ENCODE measurements at places on chromosomes 5 and 9.

DNA sequence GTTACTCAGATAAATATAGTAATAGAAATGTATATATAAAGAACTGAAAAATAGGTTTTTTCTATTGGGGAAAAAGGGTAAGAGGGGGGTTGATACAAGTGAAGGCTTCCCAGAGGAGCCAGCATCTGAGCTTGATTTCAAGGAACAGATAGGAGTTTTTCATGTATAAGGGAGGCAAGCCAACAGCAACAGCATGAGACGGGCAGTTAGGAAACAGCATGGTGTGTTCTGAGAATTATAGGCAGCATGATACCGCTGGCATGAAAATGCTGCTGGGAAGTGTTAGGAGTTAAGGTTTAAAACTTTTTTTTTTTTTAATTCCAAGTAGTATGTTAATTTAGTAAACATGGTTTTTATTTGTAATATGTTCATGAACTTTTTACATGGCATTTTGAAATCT lies 9.7 kb downstream of the CDC37L1 start:
- no peak for DNase-seq

DNA sequence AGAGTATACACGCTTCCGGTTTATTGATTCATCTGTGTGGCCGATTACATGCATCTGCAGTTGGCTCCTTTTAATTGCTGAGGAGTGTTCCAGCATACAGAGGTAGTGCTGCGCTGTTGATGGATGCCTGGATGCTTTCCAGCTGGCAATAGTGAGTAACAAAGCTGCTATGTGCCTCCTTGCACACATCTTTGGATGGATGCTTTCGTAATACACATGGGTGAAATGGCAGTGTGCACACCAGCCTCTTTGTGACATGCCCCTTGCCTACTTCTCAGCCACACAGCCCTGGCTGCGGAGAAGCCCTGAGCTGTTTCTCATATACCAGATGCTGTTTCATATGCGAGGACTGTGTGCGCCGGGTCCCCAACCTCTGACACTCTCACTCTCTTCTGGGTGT lies 151.0 kb downstream of the GADD45G start:
- DNase-seq = no peak

GRCh38 chr9:79764374-79764773 lies 192.6 kb downstream of the TLE4 start:
- peak; percentile 5 for DNase-seq

GRCh38 chr5:88304356-88304755 lies 35.7 kb upstream of the TMEM161B start:
- DNase-seq = no peak

DNA sequence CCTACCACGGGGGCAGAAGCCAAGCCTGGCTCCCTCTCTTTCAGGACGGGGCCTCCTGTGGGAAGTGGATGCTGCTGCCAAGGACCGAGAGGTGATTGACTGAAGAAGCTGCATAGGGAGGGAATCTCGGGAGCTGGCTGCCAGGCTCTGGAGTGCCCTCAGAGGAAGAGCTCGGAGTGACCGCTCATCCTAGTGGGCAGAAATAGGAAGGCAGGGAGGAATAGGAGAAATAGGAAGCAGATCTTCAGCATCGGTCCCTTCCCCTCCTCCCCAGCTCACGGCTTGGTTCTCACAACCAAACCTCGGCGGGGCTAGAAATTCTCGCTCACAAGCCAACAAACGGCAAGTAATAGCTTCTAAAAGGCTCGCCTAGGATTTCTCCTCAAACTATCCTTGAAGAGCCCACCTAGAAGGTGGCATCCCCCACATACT lies 159.9 kb upstream of the RAI14 start:
- DNase-seq = no peak

- DNase-seq = peak; percentile 64
These were observed at the start of gene ARL10 for GRCh38 chr5:176365351-176366231. Gene ARL10 (plus strand): TSS chr5:176365487. CDS start chr5:176365564, 77 bp downstream.

GRCh38 chr9:5971740-5972139 lies 43.7 kb downstream of the RANBP6 start:
- DNase-seq = no peak

DNA sequence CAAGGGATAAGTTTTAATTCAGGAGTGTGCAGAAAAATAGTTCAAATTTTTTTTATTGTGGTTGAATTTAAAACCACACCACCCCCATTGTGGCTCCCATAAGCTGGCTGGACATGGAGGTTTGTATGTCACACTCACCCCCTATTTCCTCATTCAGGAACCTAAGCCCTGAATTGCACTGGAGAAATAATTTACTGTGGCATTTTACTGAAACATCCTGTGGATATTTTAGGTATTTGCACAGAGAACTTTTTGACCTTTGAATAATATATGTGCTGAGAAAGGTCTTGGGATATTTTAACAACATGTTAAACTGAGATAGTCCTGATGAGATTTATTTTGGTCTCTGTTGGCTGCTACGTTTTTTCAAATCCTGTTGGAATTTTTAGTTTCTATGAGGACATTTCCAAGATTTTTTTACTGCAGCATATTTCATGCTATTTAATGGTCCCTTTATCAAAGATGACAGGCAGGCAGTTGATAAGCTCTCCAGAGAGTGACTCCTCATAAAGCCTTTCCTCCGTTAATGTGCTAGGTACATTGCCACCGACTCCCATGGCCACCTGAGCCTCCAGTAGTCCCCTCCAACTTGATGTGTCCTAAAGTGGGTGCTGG lies 51.2 kb upstream of the PALM2AKAP2 start:
- no peak for DNase-seq

- DNase-seq = no peak
These were observed 47.0 kb downstream of the LRSAM1 start for GRCh38 chr9:127498298-127498697.

GRCh38 chr5:156473269-156473908 lies 146.4 kb downstream of the SGCD start:
- no peak for DNase-seq

GRCh38 chr5:477871-478270 lies 34.9 kb downstream of the EXOC3 start:
- DNase-seq = no peak

GRCh38 chr9:111853450-111853827 lies 43.2 kb upstream of the UGCG start:
- no peak for DNase-seq

GRCh38 chr5:136034984-136035383 lies 6.2 kb downstream of the TGFBI start:
- no peak for DNase-seq

DNA sequence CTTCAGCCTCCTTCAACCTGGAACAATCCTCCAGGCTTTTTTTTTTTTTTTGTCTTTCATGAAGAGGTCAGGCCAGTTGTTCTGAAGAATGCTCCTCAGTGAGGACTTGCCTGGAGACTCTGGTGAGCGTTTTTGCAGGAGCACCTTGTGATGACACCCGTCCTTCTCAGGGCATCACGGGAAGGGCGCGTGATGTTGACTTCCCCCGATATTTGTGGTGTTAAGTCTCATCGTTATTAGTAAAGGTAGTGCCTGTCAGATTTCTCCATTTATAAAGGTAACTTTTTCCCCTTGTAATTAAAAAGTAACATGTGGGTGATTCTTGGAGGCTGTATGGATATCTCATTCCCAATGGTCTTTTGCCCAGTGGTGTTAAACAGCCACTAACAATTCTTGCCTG lies 11.1 kb upstream of the PSMB7 start:
- no peak for DNase-seq

GRCh38 chr5:97094579-97095317 lies 47.7 kb downstream of the LIX1 start:
- no peak for DNase-seq

- DNase-seq = peak; percentile 97
These were observed at the start of gene ALDH7A1 for GRCh38 chr5:126594748-126595485. Gene ALDH7A1 (minus strand): TSS chr5:126595219. CDS start chr5:126595198, 21 bp downstream.

DNA sequence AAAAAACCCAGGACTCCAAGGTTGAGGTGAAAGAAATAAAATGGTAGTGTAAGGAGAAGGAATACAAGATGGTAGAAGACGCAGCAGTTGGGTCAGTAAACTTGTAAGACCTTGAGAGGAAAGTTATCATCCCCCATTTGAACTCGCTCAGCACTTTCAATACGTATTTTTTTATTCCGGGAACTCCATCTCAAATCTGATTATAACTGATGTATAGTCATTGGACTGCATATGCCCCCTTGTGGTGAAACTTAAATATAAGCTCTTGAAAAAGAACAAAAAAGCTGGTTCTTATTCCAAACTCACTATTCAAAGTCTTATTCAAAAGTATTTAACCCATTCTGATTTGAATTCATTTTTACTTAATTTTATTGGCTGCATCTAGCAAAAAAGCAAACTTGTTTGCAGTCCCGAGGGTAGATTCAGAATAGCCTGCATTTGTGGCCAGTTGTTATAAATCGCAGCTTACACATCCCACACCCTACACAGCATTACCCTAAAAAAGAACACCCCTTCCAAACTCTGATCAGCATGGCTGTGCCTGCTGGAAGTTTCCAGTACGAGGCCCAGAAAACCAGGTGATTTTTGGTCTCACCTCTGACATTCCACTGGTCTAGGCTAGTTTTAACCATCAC lies 118.0 kb downstream of the ESM1 start:
- peak; percentile 29 for DNase-seq

DNA sequence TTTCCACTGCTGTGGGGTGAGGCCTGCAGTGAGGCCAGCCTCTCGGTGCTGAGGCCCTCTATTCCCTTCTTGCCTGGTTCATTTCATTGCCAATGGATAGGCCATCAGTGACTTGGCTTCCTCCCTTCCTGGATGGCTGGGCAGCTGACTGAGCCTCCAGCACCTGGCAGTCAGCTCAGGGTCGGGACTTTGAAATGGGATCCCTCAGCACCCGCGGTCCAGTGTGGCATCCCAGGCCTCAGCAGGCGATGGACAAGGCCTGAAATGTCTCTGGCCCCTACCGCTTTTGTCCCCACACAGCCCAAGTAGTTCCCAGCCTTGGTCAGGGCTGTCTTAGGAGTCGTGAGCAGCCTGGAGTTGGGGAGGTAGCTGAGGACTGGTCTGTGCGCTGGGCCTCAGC lies 17.2 kb downstream of the NDST1 start:
- no peak for DNase-seq

DNA sequence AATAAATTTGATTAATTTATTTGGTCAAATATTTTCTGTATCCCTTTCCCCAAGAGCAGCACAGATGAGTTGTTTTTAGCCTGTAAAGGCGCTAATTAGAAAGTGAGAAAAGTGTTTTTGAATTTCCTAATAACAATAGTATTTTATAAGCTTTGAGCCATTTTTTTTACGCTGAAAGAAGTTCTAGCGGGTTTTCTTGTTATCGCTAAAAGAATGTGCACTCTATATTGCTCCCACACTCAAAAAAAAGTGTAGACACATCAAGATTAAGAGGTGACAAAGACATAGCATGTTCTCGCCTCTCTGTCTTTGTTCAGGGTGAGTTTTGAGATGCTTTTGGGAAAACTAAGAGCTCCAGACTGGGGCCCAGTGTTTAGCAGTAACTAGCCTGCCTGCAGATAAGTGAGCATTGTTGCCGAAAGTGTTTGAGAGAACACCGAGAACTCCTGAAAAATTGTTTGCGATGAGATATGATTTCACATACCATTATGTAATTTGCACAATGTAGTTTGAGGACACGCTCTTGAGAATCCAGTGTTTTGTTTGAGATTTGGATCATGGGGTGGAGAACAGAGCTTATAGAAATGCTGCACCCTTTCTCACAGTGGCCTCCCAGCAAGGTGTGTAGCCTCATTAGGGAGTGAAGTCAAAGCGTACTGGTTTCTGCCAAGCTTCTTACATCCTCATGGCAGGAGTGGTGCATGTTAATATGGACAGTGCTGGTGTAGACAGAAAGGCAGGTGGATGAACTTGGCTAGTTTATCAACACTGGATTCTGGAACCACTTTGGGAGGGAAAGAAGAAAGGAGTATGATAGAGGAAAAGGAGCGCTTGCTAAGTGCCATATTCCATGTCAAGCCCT lies 1.5 kb downstream of the F2R start:
- DNase-seq = no peak

DNA sequence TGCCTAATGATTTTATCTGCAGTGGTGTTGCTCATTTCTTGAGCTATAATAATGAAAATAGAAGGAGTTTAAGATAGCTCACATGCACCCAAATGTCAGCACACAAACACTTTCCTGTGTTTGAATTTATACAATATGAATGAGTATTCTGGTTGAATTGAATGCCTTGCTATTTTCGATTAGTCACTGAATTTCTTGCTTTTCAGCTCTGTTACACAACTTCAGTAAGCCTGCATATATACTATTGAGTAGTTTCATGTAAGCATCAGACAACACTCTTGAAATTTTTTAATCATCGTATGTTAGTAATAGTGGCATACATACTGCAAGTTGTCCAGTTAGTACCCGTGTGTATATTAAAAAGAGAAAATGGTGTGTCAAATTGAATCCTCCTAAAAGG lies 281.5 kb upstream of the GRIA1 start:
- DNase-seq = no peak

DNA sequence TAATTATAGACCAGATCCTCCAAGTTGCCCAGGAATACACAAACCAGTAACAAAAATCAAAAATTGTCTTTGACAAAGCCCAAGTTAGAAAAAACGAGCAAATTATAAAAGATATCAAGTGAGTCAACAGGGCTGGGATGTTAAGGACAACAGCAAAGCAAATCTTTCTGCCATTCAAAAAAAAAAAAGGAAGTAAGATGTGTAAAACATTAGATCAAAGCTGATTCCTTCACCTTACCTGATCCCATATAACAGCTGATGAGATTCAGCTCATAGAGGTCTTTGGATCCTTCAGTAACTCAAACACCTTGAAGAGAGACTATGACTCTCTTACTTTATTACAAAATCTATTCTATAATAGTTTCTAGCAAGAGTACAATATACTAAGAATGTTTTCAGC lies 100.9 kb downstream of the STRBP start:
- DNase-seq = no peak

- peak; percentile 90 for DNase-seq
These were observed 61.6 kb downstream of the FNBP1 start for GRCh38 chr9:129981180-129981907.

GRCh38 chr5:62083247-62083646 lies 222.8 kb upstream of the KIF2A start:
- DNase-seq = no peak

- no peak for DNase-seq
These were observed 148.0 kb downstream of the FGF1 start for GRCh38 chr5:142537938-142538337.

- peak; percentile 52 for DNase-seq
These were observed 1016.3 kb upstream of the SEMA6A start for GRCh38 chr5:117590944-117591343.

DNA sequence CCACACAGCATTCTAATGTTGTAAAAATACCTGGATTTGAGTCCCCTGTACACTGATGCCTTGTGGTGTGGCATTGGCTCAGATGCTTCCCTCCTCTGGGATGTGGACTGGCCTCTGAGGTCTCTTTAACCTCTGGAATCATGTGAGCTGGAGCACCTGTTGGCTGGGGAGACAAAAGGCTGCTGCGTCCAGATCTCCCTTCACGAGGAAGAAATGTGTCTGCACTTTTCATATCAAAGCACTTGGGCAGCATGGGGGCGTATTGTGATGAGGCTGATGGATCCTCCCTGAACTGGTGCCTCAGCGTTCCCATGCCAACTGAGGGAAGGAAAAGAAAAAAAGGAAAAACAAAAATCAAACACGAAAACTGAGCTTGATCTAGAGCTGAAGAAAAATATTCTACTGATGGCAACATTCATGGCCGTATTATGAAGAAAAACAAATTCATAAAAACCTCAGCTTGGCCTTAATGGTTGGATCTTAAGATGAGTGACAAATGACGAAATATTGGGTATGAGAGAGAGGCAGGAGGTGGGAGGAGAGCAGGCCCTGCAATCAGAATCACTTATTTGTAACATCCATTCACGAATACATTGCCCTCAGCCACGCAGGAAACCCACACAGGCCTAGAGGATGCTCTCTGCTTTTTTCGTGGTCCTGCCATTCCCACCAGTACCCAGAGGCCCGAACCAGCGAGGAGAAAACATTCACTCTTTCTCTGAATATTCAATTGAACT lies 26.2 kb downstream of the GRIA1 start:
- DNase-seq = no peak

- DNase-seq = no peak
These were observed 222.4 kb upstream of the PANK3 start for GRCh38 chr5:168801567-168801966.

Data from large intestine (tissue), 12 donors.